ENCODE measurements at places on chromosomes 7 and 10.
A peak's percentile ranks its signal among the peaks of the same experiment; 100 is the strongest.

DNA sequence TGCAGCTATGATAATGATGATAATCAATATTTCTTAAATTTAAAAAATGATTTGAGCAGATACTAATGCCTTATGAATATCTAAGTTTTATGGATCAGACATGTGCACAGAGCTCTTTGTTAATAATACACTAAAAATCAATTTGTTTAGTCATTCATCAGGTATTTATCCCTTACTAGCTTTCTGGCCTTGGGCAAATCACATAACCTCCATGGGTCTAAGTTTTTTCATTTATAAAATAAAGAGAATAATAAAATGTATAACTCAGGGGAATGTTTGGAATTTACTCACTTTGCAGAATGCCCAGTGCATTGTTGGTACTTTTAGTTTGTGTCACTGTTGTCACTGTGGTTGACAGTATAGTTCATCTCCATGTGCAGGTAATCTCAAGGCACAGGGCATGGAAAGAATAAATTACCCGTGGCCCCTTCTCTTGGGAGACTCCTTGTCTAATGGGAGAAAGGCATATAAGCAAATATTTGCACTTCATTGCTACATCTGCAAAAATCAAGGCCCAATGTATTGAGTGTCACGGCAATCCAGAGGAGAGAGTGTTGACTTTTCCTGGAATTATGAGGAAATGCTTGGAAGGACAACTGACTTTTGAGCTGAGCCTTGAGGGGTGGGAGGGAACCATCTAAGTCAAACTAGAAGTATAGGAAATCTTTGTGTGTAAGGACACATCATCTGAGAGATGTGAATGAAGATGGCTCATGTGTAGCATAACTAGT is 64.7 kb upstream of the CTTNBP2 start:
- DNase-seq: no peak

- DNase-seq: no peak
Observed at GRCh38 chr7:122155566-122155965, 11.5 kb upstream of the AASS start.

DNA sequence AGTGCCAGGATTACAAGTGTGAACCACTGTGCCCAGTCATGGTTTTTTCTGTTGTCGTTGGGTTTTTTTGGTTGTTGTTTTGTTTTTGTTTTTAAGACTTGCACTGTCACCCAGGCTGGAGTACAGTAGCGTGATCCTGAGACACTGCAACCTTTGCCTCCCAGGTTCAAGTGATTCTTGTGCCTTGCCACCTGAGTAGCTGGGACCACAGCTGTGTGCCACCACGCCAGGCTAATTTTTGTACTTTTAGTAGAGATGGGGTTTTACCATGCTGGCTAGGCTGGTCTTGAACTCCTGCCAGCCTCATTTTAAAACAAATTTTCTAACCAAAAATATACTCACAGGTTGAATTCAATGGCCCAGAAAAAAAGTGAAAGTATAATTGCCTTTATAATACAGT is 174.1 kb downstream of the AHR start:
- DNase-seq: no peak

GRCh38 chr10:101781984-101782810 is 1.0 kb downstream of the NPM3 start:
- no peak for DNase-seq

GRCh38 chr7:84232646-84233045 is 38.1 kb upstream of the SEMA3A start:
- DNase-seq: no peak

- no peak for DNase-seq
Observed at GRCh38 chr10:102744374-102745051, 765 bp downstream of the WBP1L start.

- no peak for DNase-seq
Observed at GRCh38 chr7:101941481-101942383, 124.3 kb downstream of the CUX1 start.

DNA sequence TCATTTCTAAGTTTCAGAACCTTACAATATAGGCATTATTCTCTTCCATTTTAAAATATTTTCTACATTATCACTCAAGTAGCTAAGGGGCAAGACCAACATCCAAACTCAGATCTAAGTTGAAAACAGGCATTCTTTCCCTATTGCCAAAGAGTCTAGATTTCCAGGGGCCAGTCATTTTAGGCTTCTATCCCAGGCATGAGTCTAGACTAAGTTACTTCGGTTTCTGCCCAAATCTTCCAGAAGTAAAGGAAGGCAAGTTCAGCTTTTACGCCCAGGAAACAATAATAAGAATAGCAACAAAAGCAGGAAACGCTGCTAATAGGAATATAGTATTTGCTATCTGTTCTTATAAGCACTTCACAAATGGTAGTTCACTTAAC is 189.9 kb downstream of the DGKI start:
- DNase-seq: no peak

- no peak for DNase-seq
Observed at GRCh38 chr10:78459639-78460037, 426.0 kb downstream of the RPS24 start.

- no peak for DNase-seq
Observed at GRCh38 chr7:23235813-23236221, 10.8 kb upstream of the GPNMB start.

GRCh38 chr7:142886866-142887265 is 1.3 kb upstream of the TRPV6 start:
- DNase-seq: no peak

DNA sequence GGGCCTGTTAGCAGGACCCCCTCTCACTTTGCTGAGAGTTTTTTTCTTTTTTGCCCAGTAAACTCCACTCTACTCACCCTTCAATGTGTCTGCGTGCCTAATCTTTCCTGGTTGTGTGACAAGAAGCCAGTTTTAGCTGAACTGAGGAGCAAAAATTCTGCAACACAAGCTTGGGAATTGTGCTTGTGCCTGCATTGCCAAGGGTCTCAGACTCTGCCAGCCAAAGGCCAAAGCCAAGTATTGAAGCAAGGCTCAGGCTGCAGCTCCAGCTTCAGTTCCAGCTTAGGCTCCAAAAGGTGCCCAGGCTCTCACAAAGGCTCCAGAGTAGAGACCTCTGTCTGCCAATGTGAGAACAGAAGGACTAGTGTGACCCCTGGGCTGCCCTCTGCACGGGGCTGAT is 4.2 kb upstream of the CPA2 start:
- DNase-seq: no peak

GRCh38 chr7:20032741-20033140 is 184.4 kb downstream of the MACC1 start:
- no peak for DNase-seq

- DNase-seq: no peak
Observed at GRCh38 chr10:51083356-51083853, 9.1 kb downstream of the PRKG1 start.

GRCh38 chr10:1395481-1396296 is 339.5 kb downstream of the WDR37 start:
- no peak for DNase-seq

GRCh38 chr7:47978790-47979144 is 648 bp downstream of the HUS1 start:
- no peak for DNase-seq

DNA sequence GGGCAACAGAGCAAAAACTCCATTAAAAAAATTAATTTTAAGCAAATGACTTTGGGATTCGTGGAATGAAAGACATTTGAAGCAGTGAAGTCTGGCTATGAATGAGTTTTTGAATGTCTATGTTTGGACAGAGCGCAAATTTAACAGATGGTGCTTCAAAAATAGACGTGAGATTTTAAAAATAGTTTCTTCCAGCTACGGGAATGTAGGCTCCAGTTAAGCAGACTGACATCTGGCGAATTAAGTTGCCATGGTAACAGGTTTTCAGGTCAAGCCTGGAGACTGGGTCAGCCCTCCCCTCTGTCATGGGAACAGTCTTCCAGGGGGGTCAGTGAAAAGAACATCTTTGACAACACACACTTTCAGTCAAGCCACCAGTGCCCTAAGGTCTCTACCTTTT is 62.0 kb downstream of the MYOF start:
- DNase-seq: no peak

GRCh38 chr7:98168181-98168903 is 42.9 kb upstream of the BHLHA15 start:
- peak; percentile 35 for DNase-seq

DNA sequence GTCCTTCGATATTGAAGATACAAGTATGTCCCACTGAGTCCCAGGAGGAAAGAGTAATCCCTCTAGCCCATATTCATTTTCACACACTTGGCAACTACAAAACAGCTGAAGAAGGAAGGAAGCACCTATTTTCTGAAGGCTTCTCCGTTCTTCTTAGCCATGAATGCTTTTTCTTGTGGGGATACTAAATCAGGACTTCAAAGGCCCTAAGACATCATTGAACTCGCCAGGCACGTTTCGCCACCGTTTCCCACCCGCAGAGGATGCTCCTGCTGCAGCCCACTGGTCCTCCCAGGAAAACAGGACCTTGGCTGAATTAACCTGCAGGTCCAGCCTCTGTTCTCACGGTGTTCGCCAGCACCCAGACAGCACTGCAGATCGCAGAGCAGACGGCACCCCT is 561.5 kb downstream of the DNAJB6 start:
- DNase-seq: no peak

DNA sequence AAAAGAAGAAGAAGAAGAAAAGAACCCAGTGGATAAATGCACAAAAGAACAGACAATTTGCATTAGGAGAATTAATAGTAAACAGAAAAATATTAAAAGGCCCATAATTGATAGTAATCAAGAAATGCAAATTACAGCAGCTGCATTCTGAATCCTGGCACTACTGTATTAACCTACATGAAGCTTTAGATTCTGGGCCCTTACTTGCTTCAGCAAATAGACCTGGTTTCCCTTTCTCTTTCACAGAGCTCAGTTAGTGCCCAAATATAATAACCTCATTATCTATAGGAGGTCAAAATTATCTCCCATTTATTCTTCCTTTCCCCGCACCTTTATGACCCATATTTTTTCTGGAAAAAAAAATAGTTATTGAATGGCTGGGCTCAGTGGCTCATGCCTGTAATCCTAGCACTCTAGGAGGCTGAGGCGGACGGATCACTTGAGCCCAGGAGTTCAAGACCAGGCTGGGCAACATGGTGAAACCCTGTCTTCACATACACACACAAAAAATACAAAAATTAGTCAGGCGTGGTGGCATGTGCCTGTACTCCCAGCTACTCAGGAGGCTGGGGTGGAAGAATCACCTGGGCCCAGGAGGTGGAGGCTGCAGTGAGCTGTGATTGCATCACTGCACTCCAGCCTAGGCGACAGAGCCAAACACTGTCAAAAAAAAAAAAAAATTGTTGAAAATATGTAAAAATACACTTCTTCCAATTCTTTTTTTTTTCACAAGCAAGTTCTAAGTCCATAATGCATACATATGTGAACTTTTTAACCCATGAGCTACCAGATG is 36.0 kb upstream of the PIK3AP1 start:
- DNase-seq: peak; percentile 16

DNA sequence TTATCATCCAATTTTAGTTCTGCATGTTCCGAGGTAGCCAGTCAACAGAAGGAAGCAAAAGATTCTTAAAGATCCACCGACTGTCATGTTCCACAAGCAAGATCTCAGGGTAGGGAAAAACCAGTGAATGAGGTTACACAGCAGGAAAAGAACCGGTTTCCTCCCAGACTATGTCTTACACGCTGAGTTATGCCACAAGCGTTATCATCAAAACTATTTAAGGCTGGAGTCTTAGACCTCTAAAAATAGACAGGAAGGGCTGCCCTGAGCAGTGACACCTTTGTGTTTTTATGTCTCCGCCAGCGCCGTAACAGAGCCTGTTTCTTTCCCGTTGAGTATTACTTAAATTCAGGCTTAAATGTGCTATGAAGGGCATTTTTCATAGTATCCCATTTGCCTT is 48.3 kb downstream of the PROSER2 start:
- DNase-seq: peak; percentile 57

DNA sequence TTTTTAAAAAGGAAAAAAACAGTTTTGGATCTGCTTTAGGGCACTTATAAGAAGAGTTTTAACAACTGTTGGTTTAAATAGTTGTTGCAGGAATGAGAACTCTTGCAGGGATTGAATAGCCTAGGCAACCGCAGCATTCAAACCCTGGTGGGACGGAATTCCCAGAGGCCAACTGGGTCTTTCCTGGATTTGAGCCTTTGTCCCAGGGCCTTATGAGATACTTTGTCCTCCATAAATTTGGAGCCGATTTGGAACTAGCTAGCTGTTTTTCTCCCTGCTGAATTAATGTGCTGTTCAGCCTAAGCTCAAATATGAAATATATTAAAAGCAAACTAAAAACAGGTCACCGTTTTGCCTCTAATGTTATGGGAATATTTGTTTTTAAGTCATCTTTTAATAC is 109.6 kb downstream of the LRMDA start:
- no peak for DNase-seq

GRCh38 chr7:137898839-137899721 is 52.3 kb upstream of the DGKI start:
- peak; percentile 51 for DNase-seq

- DNase-seq: no peak
Observed at GRCh38 chr10:89302625-89303024, 779 bp downstream of the IFIT2 start.

- no peak for DNase-seq
Observed at GRCh38 chr10:15843695-15844094, 16.6 kb downstream of the MINDY3 start.

DNA sequence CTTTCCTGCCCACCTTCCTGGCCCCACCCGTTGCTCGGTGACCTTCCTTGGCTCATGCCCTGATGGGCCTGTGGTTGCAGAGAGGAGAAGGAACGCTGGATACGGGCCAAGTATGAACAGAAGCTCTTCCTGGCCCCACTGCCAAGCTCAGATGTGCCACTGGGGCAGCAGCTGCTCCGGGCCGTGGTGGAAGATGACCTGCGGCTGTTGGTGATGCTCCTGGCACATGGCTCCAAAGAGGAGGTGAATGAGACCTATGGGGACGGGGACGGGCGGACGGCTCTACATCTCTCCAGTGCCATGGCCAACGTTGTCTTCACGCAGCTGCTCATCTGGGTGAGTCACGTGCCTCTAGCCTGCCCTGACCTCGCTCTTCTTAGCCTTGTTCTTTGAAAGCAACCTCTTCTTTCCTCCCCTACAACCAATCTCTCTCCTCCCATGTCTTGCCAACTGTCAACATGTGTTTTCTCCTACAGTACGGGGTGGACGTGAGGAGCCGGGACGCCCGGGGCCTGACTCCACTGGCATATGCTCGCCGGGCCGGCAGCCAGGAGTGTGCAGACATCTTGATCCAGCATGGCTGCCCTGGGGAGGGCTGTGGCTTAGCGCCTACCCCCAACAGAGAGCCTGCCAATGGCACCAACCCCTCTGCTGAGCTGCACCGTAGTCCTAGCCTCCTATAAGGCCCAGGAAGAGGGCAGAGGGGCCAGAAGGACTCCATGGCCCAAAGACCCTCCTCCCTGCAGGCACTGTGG is 24.1 kb downstream of the GBX1 start:
- DNase-seq: no peak

GRCh38 chr7:51244885-51245284 is 71.7 kb downstream of the COBL start:
- DNase-seq: no peak
